ENCODE measurements at places on chromosomes 3 and 15.

GRCh38 chr15:68374168-68374745, 57.7 kb downstream of the ITGA11 start:
- DNase-seq: no peak

DNA sequence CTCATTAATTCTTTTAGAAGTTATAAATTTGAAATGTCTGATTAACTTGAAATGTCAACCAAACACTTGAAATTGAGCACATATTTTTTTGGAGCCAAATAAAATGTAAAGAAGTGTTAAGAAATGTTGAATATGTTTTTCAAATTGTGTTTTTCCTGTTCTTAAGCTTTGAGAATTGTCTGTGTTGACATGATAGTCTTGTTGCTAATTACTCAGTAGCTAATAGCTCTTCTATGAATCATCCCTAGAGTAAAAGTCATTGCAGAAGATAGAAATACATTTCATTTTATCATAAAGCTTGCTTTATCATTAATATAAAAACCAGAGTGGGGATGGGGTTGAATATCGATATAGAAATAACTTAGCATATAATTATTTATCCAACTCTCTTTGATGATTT, 41.9 kb upstream of the ABHD10 start:
- no peak for DNase-seq

GRCh38 chr15:86036243-86036642, 43.4 kb upstream of the AGBL1 start:
- no peak for DNase-seq

GRCh38 chr3:12886106-12886679, 44.8 kb upstream of the RPL32 start:
- DNase-seq: no peak

GRCh38 chr15:36951731-36952247, 148.6 kb downstream of the MEIS2 start:
- peak; percentile 21 for DNase-seq

DNA sequence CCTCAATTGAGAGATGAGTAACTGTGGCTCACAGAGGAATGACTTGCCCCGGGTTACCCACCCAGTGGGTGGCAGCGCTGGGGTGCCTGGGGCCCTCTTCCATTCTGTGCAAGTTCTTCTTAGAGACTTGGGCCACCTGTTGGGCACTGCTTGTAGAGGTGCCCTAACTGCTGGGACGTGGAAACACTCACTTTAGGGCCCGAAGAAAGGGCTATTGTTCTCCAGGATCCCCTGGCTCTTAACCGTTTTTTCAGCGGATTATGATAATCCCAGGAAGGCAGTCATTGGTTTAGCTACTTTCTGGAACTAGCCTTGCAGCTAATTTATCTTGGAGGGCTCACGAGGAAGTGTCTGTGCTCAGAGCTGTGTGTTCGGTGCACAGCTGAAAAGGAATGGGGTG, 66.0 kb upstream of the GCNT3 start:
- DNase-seq: no peak

DNA sequence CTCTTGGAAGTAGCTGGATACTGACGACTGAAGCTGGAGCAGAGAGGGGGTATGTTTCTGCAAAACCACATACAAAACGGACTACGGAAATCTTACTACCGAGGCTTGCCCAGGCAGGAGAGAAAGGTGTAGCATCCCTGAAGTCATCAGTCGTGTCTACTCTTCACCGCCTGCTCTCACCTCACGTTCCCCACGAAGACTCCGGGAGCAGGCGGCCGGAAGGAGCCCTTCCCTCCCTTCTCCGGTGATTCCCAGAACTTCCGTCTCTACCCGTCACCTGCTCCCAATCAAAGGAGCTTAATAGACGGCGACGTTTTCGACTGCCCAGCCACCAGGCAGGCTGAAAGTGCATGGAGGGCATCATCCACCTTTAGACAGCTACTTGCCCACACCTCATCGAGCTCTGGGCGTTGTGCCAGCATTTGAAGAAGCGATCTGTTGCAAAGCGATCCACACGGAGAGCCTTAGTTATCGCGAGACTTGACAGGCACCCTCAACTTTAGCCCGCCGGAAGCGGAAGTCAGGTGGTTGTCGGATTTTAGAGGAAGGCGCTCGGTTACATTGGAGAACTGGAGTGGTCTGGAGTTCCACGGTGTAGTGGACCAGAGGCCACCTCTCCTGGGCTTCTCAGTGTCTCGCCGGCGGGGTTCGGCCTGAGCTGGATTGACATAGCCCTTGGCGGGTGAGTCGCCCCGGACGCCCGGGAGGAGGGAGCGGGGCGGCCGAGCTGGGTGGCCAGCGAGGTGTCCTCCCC, at the start of gene RAMAC:
Gene RAMAC, plus strand, starts transcription at position 523 of the 754 bp plus-strand sequence. CDS start 2,809 bp downstream, outside the sequence.
- DNase-seq: peak; percentile 97

DNA sequence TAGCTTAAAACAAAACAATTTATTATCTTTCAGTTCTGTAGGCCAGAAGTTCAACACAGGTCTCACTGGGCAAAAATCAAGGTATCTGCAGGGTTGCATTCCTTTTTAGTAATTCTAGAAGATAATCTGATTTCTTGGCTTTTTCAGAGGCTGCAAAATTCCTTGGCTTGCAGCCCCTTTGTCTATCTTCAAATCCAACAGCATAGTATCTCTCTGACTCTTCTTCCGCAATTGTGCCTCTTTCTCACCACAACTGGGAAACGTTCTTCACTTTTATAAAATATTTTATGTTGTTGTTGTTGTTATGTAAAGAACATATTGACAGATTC, 218.7 kb downstream of the STXBP5L start:
- DNase-seq: no peak

DNA sequence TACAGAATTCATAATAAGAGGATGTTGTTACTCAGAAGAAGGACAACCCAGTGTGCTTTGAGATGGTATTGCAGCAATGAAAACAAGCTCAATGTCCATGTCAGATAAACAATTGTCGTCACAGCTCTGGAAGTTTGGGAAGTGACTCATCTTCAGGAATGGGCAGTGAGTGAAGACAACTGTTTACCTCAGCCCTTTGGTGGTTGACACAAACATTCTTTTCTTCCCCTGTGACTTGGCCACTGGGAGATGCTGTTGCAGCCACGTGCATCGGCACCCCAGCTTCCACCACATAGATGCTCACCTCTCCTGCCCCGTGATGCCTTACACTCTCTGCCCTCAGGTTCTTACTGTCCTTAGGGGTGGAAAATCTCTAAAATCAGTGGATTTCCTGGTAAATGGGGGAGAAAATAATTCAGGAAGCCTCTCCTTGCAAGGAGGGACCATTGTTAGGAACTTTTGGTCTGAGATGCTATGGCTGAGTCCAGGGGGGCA, 114.1 kb upstream of the GALNT15 start:
- no peak for DNase-seq

- no peak for DNase-seq
Measured at GRCh38 chr3:14907043-14907966, 40.1 kb upstream of the NR2C2 start.

DNA sequence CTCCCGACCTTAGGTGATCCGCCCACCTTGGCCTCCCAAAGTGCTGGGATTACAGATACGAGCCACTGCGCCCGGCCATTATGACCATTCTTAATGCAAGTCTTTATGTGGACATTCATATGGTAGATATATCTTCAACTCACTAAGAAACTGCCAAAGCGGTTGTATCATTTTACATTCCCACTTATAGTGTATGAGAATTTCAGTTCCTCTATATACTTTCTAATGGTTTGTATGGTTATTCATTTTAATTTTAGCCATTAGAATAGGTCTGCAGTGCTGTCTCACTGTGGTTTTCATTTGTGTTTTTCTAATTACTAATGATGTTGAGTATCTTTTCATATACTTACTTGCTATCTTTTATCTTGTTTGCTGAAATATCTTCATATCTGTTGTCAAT, 32.5 kb downstream of the TCF12 start:
- DNase-seq: no peak

GRCh38 chr3:127277561-127277960, 10.3 kb downstream of the PRR20G start:
- no peak for DNase-seq

DNA sequence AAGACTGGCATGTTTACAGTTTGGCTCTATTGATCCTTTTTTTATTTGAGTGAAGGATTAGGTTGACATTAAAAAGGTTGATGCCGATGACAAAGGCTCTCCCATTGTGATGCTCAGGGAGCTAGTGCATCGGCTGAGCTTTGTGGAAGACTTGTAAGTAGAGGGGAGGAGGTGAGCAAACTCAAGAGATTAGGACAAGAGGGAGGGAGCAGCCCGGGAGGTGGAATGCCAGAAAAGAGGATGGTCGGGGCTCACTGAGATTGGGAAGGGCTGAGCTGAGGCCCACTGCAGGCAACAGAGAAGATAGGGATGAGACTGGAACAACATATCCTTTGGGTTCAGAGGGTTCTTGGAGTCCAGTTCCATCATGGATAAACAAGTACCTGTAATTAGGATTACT, 26.5 kb upstream of the PSMD6 start:
- DNase-seq: no peak

GRCh38 chr3:42829628-42830436, 20.6 kb downstream of the ACKR2 start:
- no peak for DNase-seq

All from COR-L47 (cell line).